Diencephalon (tissue), 1 donor: ENCODE measurements at places on chromosomes 1 and 21. TPM values are rescaled to one million over a fixed set of nuclear protein-coding genes. Genes with fewer than 3 reads are reported as not detected.

The LCE3D gene
- total RNA-seq, result not detected

The PLA2G2D gene
- not detected for total RNA-seq

The DIO1 gene
- not detected for total RNA-seq

The SLC9C2 gene
- total RNA-seq, result 4.8 TPM

The GPR61 gene
- 17.8 TPM for total RNA-seq

The SLC19A1 gene
- 13.8 TPM for total RNA-seq

The HSF2BP gene
- total RNA-seq, result 2.5 TPM
